Activated CD4-positive, CD25-positive, alpha-beta regulatory T cell (primary cell): ENCODE measurements at places on chromosomes 4 and X.

GRCh38 chr4:102334624-102335023 lies 10.7 kb downstream of the SLC39A8 start:
- DNase-seq: no peak

- DNase-seq: no peak
Measured at GRCh38 chrX:110759785-110760184, 35.8 kb downstream of the CHRDL1 start.

DNA sequence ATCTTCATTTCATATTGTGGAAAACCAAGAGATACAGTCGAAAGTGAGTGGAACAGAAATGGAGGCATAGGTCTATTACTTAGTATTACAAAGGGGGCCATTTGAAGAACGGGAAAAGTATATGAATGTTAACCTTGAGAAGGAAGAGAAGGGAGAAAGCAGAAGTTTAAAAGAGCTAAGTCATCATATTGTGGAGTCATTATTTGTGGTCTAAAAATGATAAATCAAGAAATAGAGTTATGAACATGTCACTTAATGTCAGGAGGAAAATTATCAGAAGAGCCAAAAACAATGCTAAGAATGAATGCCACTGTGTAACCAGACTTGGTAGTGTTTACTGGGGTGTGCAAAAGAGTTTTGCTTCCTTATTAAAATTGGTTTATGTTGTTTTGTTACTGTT lies 589.5 kb upstream of the LCORL start:
- no peak for DNase-seq

- DNase-seq: no peak
Measured at GRCh38 chr4:854356-854755, 28.4 kb upstream of the CPLX1 start.

GRCh38 chr4:8163026-8163425 lies 4.4 kb upstream of the ABLIM2 start:
- DNase-seq: no peak

- no peak for DNase-seq
Measured at GRCh38 chr4:118968005-118968404, 79.4 kb downstream of the SYNPO2 start.

GRCh38 chr4:110869114-110869513 lies 246.2 kb upstream of the PITX2 start:
- DNase-seq: no peak

GRCh38 chr4:173834151-173834550 lies 304.1 kb upstream of the HAND2 start:
- no peak for DNase-seq

DNA sequence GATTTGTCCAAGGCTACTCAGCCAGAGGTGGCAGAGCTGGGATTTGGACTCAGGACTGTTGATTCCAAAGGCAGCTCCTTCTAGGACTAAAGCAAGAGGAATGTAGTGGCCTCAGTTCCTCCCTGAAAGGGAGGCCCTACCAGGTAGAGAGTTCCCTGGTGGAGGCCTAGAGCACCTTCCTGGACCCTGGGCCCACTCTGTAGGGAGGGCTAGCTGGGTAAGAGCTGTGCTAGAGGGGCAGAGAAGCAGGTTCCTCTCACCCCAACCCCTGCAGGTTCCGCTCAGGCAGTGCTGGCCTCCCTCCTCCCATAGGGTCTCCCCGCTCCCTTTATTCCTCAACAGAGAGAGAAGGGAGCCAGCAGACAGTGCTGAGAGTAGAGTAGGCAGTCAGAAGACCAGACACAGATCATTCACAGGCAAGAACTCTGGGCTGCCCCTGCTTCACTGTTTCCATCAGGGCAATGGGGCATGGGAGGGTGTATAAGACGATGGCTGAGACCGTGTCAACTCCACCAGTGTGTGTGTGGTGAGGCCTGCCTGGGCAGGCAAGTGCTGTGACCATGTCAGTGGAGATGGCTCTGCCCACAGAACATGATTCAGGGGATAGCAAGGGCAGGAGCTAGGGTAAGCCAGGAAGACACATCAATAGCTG lies 12.4 kb upstream of the PJA1 start:
- DNase-seq: no peak

DNA sequence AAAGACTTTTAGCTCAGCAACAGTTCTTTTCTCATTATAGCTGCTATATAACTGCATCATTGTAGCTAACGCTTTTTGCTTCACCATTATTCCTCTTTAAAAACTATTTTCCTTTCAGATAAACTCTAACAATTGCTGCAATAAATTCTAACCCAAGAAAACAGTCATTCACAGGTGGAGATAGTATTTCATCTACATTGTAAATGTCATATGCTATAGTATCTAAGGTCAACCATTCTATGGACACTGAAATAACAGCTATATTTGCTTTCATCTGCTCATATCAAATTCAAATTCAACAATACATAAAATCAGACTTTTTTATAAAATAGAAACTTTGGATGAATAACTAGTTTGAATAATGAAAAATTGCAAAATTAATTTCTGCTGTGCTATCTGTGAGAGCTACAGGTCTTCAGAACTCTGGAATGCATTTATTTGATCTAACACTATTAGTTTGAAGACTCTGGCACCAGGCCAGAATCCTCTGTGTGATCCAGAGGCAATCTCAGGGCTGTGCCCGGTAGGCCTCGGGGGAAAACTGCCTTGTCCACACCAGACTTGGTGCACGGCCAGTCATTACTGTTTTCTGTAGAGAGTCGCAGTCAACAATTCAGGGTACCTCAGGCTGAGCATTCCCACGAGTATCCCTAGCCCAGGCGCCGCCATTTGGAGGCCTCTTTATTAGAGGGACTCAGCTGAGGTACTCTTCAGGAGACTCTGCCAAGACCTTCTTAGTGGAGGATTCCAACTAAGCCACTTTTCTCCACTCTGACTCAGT lies 332.4 kb downstream of the SLC7A11 start:
- DNase-seq: no peak

DNA sequence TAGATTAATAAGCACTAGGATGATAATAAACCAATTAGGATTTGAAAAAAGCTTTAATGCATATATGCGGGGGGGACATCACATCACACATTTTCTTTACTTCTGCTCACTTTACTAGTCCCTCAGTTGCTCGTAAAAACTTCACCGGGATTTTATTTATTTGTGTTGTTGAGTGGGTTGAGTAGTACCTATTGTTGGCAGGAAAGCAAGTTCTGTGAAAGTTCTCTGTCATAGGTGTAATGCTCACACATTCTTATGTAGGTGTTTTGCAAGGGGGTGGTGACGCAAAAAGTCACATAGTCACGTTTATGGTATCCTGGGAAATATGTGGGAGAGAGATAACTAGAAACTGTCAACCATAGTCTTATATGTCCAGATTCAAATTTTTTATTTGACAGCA lies 65.3 kb downstream of the PDLIM5 start:
- DNase-seq: no peak

DNA sequence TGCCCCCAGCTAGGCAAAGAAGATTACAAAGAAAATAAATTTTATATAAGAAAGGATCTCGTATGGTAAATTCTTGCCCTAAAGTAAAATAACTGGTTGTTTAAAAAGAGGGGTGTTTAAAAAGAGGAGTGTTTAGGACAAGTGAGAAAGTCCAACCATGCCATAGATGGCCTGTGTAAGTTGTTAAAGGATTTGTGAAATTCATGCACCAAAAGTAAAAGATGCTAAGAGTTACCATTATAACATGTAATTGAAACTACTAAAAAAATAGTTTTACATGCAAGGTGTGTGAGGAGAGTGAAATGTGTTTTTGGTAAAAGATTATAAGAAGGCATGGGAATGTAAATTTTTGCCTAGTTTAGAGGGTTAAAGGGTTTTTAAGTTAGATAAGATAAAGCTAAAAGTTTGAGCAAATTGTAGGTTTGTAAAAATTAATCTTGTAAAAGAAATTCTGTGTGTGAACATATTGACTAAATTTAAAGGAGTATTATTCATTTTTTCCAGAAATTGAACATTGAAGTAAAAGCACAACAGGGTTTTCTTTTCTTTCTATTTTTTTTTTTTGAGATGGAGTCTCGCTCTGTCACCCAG lies 20.1 kb downstream of the HTT-AS start:
- no peak for DNase-seq

DNA sequence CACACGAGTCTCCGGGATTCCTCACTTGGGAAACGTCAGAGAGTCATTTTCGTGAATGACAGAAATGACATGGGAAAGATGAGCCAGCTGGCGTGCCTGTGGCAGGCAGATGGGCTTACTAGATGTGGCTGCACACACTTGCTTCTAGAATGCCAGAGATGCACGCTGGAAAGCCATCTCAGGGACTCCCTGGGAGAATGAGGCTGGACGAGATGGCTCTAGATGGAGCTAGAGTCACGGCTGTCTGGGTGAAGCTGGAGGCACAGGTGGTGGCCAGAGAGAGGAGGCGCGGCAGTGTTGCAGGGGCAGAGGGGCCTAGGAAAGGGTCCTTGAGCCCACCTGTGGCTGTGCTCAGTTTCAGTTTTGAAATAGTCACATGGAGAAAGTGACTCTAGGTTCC lies 26.0 kb downstream of the TKTL1 start:
- DNase-seq: no peak

DNA sequence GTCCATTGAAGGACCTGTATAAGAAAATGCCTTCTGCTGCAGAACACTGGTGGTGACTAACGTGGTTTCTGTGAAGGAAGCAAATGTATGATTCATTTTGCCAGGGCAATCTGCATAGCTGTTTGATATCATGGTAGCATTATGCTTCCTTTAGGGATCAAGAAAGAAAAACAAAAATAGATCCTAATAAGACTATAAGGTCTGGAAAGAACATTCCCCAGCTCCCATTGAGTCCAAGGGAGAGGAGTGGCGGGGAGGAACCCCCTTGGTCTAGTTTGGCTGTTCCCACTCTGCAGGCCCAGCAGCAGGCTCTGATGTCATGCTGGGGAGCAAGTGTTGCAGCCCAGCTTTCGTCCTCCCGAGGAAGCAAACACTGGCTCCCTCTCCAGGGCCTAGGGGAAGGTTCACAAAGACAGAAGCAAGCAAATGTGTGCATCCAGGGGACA lies 154.5 kb upstream of the GALNT7 start:
- no peak for DNase-seq

DNA sequence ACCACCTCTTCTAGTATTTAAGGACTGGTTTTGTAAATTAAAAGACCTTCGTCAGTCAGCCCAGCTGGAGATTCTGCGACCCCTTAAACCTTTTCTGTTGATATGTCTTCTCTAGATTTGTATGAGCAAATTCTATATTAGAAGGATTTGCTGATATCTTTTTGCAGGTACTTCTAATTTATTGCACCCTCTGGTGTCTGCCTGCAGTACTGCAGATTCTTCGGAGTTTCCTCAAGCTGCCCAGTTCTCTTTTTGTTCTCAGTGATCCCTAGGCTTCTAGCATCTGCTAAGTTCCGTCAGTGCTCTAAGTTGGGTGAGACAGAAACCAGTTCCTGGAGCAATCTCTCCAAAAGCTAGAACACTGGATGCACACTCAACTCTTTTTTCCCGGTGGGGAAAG lies 545.2 kb downstream of the C4orf33 start:
- DNase-seq: no peak

- DNase-seq: no peak
Measured at GRCh38 chr4:26813698-26814097, 46.9 kb upstream of the STIM2 start.

GRCh38 chr4:7218686-7219085 lies 26.3 kb downstream of the SORCS2 start:
- no peak for DNase-seq

DNA sequence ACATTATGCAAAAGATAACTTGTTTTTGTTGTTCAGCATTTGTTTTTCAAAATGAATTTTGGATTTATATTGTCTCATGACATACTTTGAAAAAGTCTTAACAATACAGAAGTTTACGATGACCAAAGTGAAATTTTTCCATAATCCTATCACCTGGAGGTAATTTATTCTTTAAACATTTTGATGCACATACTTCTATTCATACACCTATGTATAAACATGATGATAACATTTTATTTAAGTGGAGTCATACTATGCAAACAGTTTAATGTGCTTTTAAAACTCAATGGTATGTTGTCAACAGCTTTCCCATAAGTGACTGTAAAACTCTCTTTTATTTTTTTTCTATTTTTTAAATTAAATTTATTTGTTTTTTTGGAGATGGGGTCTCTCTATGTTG lies 65.0 kb downstream of the STAG2 start:
- no peak for DNase-seq

- no peak for DNase-seq
Measured at GRCh38 chr4:184768296-184768695, 34.4 kb upstream of the CENPU start.

DNA sequence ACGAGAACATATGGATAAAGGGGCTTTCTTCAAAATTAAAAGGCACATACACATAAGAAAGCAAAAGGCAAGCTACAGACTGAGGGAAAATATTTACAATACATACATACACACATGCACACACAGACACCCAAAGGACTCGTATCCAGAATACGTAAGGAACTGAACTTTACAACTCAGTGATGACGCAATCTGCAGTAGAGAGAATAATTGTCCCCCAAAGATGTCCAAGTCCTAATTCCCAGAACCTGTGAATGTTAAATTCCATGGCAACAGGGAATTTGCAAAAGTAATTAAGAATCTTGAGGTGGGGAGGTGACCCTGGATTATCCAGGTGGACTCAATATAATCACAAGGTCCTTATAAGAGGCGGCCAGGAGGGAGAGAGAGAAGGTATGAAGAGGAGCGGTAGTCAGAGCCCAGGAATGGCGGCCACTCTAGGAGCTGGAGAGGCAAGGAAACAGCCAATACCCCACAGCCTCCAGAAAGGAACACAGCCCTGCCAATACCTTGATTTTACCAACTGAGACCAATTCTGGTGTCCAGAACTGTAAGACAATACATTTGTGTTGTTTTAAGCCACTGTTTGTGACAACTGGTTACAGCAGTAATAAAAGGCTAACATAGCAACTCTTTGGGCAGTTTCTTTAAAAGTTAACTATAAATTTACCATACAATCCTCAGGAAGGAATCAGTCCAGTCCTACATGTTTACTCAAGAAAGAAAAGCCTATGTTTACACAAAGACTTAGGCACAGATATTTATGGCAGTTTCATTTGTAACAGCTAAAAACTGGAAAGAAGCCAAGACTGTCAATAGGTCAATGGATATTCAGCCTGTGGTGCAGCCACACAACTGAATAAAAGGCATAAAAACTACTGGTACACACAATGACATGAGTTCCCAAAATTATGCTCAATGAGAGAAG lies 27.3 kb upstream of the STS start:
- DNase-seq: no peak

DNA sequence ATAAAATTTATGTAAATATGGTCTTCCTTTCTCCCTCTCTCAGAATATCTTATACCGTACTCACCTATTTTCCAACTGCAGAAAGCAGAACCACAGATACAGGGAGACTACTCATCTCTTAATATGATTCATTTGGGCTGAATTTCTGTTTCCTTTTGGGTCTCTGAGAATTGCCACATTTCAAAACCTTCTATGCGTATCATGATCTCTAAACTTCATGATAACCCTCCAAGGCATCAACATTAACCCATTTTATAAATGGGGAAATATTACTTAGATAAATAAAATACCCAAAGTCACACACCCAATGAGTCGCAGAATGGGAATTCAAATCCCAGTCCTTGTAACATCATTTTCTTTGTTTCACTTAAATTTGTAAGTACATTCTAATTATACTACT lies 16.6 kb upstream of the PRDM8 start:
- DNase-seq: no peak

- no peak for DNase-seq
Measured at GRCh38 chr4:181030961-181031360, 1212.2 kb upstream of the TENM3 start.
